ENCODE measurements at places on chromosomes 3 and 15.

- peak; percentile 42 for DNase-seq
Measured at GRCh38 chr15:65192016-65192415, 6.9 kb upstream of the CLPX start.

- DNase-seq, result no peak
Measured at GRCh38 chr15:57589754-57590153, 1.9 kb upstream of the MYZAP start.

DNA sequence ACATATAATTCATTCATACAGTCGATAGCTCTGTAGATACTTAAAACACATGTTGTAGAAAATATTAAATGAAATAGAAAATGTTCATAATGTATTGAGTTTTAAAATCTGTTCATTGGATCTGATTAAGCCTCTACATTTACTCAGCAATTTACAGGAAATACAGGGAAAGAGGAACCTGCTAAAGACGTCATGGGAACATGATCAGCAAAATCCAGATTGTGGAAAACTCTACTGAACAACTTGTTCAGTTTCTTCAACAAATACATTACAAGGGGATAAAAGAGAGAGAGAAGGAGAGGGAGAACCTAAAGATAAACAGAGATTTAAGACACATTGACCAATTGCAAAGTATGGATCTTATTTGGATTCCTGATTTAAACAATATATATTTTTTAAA lies 46.7 kb downstream of the KLHL6 start:
- DNase-seq, result no peak

DNA sequence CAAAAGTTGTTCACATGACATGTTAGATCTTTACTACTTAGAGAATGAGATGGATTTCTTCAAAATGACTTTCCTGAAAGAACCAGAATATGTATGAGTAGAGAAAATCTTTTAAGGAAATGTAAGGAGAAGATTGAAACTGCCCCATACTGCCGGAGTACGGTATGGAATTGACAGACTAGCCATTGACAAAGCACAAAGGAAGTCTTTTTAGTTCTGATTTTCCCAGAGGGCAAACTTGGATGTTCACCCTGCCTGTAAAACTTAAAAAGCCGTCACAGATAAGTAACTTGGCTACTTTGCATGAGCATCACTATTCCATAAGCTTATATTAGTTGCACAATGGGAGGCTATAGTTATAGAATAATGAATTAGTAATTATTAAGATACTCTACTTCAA lies 93.8 kb downstream of the NECTIN3 start:
- no peak for DNase-seq

DNA sequence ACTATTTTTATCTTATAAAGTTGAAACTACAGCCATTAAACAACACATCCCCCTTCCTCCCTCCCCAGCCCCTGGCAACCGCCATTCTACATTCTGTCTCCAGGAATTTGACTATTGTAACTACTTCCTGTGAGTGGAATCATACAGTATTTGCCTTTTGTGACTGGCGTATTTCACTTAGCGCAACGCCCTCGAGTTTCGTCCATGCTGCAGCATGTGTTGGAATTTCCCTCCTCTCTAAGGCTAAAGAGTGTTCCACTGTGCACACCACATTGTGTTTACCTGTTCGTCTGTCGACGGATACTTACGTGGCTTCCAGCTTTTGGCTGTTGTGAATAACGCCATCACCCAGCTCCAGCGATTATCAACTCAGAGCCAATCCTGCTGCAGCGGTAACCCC lies 52.0 kb upstream of the DLG1 start:
- DNase-seq, result no peak

- no peak for DNase-seq
Measured at GRCh38 chr3:97871186-97871585, 49.4 kb downstream of the CRYBG3 start.

GRCh38 chr3:142501004-142501926 lies 53.4 kb upstream of the XRN1 start:
- DNase-seq, result no peak

DNA sequence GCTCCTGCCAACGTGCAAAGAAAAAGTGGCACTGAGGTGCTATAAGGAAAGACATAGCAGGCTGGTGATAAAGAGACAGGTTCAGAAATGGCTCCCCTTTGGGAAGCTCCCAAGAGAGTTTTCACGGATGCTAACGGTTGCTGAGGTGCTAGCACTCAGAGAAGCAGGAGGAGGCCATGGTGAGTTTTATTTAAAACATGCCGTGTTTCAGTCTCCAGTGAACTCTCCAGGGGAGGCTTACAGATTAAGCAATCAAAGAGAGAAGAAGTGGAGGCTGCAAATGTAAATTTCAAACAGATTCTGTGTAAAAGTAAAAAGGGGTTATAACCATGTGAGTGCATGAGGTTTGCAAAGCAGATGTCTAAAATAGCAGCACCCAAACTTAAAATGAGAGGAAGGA lies 346.2 kb downstream of the NTRK3 start:
- no peak for DNase-seq

DNA sequence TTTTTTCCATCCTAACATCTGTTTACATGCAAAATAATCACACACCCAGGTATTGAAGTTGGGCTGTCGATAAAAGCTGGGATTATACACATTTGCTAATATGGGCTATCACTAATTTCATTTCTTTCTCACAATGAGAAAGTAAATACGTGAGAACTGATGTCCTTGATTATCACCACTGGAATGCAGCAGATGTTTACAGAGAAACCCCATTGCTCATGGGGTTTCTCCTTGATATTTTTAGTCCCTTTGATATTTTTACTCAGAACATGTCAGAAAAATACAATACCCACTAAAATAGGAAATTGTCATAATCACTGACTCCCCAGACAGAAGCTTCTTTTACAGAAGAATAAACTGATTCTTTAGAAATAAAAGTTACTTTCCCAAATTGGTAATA lies 535.1 kb upstream of the CCDC54 start:
- no peak for DNase-seq

DNA sequence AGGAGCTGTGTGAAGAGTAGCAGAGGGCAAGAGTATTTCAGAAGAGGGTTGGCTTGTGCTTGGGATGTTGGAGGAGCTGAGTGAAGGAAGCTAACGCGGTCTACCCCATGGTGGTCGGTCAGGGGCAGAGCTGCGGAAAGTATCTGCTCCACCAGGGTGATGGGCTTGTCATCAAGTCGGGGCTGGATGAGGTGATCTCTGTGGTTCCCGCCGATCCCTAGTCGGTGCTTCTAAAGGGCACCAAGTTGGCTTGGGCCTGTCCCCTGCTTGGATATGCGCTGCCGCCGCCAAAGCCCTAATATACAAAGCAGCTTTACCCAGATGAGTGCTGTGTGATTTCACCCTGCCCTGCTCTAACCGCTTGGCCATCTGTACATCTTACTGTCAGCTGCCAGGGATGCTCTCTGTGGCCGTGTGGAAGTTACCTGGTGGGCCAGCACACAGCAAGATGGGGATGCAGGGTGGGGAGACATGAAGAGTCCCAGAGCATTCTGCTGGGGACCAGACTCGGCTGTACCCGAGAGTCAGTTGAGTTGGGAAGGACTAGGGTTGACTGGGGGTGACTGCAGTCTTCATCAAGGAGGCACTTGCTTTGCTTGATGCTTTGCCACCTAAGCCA lies 226.1 kb upstream of the BHLHE40 start:
- no peak for DNase-seq

DNA sequence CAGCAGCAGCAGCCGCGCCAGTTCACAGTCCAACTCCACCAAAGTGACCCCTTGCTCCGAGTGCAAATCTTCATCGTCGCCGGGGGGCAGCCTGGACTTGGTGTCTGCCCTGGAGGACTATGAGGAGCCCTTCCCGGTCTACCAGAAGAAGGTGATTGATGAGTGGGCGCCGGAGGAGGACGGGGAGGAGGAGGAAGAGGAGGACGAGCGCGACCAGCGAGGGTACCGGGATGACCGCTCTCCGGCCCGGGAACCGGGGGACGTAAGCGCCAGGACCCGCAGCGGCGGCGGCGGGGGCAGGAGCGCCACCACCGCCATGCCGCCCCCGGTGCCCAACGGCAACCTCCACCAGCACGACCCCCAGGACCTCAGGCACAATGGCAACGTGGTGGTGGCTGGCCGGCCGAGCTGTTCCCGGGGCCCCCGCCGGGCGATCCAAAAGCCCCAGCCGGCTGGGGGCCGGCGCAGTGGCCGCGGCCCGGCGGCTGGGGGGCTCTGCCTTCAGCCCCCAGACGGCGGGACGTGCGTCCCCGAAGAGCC lies 224.1 kb upstream of the IL12A start:
- DNase-seq, result no peak

- no peak for DNase-seq
Measured at GRCh38 chr15:81941479-81941878, 104.3 kb downstream of the MEX3B start.

- no peak for DNase-seq
Measured at GRCh38 chr3:86180696-86181095, 810.3 kb downstream of the VGLL3 start.

DNA sequence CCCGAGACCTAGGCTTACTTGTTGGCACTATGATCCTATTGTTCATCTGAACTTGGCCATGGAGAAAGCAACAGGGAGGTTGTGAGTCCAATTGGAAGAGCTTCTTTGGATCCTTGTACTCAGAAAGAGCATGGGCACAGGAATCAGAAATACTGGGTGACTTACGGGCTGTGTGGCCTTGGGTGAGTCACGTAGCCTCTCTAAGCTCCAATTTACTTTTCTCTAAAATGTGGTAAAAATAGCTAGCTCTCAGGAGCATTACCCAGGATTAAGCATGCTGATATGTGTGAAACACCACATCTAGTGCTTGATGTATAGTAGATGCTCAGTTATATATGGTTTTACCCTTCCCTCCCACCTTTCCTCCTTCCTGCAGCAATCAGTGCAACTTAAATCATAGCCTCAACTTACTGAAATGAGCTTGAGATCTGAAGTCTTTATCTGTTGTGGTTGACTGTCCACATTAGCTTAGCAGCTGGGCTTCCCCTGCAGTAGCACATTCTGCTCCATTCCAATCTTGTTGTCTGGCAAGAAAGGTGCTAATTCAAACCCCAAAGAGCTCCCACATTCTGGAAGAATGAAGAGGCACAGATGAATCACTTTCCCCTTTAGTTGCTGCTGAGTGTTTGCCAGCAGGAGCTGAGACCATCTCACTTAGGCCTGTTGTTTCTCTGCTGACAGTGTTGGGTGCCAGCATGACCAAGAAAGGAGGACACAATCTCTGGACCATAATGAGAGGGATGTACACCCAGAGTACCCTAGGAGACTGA lies 299.1 kb upstream of the TRIM42 start:
- no peak for DNase-seq

- no peak for DNase-seq
Measured at GRCh38 chr15:76776480-76776879, 128.7 kb downstream of the SCAPER start.

DNA sequence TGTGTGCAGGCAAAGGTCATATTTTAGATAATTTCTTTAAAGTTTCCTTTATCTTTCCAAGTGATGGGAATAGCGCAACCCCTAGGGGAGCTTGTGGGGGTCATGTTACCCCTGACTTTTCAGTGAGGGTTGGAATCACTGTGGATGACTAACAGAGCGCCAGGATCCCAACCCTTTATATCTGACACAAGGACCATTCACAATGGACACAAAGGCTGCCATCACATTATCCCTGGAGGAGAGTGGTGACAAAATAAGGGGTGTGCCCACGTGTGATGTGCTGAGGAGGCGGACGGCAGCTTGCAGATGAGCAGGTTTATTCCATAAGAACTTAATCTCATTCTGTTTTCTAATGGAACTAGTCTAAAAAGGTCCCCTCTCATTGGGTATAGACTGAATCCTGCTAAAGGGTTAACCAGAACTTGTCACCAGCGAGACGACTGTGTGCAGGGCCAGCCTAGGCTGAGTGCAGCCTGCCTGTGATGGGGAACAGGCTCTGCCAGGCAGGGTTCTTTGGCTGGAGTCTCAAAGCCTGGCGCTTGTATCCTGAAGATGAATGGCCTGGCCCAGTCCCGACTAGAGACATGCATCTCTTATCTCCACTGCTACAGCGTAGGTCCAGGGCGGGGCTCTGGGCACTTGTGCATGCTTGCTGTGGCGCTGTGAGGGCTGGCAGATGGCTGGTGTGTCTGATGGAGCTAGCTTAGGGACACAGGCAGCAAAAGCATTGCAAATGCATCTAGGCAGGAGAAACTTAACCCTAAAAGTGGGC lies 50.2 kb downstream of the CHDH start:
- DNase-seq, result no peak

DNA sequence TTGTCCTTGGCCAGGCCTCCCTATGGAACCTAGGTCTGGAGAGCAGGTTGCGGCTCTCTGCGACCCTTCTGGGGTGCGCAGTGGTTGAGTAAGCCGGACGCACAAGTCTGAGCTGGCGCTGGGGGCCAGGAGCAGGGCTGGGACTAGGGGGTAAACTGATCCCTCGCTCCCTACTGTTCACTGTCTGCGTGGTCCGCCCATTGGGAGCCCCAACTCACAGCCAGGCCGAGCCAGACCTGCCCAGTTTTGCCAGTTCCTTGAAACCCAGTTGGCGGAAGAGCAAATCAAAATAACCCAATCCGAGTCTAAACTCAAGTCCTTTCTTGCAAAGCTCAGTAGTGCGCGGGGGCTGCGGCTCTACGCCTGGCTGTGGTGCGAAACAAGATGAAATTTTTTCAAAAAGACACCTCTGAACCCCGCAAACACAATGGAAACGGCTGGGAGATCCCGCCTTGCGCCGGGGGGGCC lies 17.5 kb downstream of the RGMA start:
- no peak for DNase-seq

DNA sequence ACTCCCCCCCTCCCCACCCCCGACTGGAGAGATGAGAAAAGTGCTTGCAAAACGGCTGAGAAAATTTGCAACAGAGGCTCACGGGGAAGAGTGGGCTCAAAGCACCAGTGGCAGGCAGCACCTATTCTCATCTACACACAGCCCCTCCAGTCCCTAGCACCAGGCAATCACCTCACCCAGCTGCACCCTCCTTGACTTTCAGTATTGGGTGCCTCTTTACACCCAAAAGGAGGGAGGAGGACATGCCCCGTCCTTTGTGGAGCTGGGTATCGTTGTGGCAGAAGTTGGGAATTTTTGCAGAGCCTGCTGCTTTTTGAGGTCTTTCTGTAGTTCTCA lies 182.8 kb upstream of the TOPAZ1 start:
- DNase-seq, result no peak

DNA sequence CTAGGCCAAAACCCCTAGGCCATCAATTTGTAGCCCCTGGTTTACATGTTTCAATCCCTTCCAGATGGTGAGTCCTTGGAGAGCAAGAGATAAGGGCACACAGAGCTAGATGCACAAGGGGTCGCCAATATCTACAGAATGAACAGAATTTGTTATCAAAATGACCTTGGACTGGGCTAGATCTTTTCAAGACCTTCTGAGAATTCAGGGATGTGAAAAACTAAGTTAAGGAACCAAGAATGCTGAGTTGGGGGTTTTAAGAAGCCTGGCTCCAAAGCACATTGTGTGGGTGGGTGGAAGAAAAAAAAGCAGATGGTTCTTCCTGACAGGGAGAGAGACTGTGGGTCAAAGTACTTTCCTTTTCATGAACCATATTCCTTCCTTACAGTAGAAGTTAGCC lies 10.2 kb downstream of the CDCP1 start:
- no peak for DNase-seq

GRCh38 chr3:68479779-68480178 lies 452.6 kb downstream of the TAFA4 start:
- DNase-seq, result no peak

GRCh38 chr3:122936335-122936734 lies 91.2 kb downstream of the SEMA5B start:
- no peak for DNase-seq

Data from H9 (cell line).